ENCODE measurements at places on chromosomes 2 and 18.
A peak's percentile ranks its signal among the peaks of the same experiment; 100 is the strongest.

DNA sequence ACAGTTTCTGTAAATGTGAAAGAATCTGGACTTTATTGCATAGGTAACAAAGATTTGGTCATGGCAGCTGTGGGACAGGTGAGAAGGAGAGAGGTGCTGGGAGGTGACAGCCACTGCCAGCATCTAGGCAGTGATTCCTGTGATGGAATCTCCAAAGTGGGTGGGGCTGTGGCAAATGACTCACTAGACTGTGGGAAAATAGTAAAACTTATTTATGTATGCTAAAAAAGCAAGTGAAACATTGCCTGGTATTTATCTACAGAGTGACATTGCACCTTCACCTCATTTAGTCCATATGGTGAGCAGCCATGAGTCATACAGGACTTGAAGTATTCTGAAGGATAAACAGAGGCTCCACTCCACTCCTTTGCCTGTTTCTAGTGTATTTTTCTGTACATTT, 145.3 kb upstream of the MEX3C start:
- no peak for DNase-seq

DNA sequence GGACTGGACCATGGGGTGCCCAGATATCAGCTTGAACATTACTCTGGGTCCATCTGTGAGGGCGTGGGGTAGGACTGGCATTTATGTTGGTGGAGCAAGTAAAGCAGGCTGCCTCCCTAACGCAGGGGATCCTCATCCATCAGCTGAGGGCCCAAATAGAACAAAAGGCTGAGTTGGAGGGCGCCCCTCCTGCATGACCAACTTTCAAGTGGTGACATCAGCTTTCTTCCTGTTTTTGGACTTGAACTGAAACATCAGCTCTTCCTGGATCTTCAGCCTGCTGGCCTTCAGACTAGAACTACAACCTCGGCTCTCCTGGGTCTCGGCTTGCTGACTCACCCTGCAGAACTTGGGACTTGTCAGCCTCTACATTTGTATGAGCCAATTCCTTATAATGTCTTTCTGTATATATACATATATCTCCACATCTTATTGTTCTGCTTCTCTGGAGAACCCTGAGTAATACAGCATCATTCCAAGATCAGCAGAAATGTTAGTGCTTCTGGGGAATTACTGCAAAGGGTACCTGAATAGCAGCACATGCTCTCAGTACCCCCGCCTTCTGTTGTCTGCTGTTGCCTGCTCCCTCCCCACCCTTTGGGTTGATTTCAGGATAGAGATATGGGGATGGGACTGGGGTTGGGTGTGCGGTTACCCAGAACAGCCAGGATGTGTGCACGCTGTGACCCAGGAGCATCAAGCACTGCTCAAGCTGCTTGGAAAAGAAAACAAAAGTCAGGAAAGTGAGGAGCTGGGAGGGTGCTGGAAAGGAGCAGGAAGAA, 20.0 kb downstream of the TMEM127 start:
- DNase-seq: peak; percentile 61

- DNase-seq: peak; percentile 59
These were observed 119.3 kb upstream of the RBBP8 start for GRCh38 chr18:22813648-22814328.

- no peak for DNase-seq
These were observed 117.0 kb downstream of the RBMS1 start for GRCh38 chr2:160376576-160376975.

GRCh38 chr18:59041819-59042815, 97.6 kb upstream of the SEC11C start:
- DNase-seq: no peak

- DNase-seq: no peak
These were observed 63.7 kb upstream of the BCL2L11 start for GRCh38 chr2:111057045-111057444.
